ENCODE measurements at places on chromosomes 7 and 10.

GRCh38 chr10:74786126-74786525 lies 40.3 kb upstream of the KAT6B start:
- DNase-seq = no peak

GRCh38 chr7:104963991-104964385 lies 50.0 kb upstream of the KMT2E start:
- DNase-seq = no peak

- DNase-seq = no peak
Measured at GRCh38 chr10:101221963-101222531, 7.2 kb downstream of the LBX1 start.

GRCh38 chr7:44172803-44173424 lies 16.3 kb downstream of the GCK start:
- DNase-seq = no peak

GRCh38 chr10:129165770-129166169 lies 301.3 kb upstream of the MGMT start:
- DNase-seq = no peak

DNA sequence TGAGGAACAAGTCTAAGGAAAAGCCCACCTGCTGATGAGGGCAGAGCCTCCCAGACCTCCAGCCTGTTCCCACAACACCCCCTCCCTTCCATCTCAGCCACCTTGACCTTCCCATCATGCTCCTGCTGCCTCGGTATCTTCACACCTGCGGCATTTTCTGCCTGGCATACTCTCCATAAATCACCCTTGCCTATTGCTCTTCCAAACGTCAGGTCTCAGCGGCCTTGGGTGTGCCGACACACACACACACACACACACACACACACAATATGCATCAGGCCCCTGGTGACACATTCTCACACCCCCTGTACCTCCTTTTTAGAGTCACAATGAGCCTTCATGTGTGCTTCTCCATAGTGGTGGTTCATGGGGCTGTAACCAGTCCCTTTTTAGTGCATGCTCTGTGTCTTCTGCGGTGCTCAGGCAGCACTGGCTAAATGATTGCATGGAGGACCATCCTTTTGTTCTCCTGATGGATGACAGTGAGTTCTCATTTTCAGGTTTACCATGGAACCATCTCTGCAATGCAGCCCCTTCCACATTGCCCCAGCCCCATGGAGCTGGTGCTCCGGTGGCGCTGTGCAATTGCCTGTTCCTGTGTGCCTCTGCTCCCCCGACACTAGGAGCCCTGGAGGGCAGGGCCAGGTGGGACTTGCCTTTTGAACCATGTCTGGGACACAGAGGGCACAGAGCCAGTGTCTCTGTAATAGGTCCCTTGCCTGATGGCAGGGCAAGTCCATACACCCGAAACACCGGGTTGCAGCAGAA lies 4.5 kb downstream of the ADIRF start:
- no peak for DNase-seq

- DNase-seq = no peak
Measured at GRCh38 chr10:100192350-100192749, 6.5 kb upstream of the ERLIN1 start.

DNA sequence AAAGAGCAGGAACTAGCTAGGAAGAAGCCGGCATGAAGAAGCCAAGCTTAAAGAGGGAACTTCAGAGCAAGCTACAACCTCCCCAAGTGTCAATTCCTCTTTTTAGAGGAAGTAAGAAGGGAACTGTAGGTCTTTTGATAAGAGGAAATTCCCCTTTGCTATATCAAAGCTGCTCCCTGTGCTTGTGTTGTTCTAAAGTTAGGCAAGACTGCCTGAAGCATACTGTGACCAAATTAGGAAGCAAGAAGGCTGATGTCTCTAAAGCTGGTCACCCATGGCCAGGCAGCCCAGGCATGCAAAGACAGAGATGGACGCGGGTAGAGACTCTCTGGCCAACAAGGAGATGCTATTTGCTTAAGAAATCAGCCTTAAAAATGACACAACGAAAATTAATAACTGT lies 87.9 kb downstream of the RNF216 start:
- no peak for DNase-seq

DNA sequence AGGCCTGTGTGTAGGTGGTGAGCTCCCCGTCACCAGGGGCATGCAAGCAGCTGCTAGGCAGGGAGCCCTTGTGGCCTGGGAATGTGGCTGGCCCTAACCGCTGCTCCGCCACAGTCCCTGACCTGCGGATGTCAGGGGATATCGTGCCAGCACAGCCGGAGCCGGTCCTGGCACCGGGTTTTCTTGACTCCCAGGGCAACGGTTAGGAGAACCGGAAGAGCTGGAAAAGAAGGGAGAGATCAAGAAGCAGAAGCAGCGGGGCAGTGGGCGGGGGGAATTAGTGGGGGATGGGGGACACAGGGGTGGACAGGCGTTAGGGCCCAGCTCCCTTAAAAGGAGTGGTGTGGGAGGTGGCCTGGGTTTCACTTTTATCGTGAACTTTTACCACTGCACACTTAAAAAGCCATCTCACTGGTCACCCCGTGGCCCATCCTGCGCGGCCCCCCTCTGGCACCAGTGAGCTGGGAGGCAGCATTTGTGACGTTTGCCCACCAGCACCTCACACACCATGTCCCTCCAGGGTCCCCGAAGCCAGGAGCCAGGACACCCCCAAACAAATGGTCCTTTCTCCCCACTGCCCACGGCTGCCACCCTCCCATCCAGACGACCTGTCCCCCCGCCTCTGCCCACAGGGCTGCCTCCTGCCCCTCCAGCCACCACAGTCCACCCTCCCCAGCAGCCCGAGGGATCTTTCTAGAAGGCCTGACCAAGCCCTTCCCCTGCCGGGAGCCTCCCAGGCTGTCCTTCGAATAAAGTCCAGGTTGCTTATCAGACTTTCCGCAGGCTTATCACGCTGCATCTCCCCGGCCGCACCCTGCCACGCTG lies 1.8 kb upstream of the MICALL2 start:
- DNase-seq = no peak

- DNase-seq = no peak
Measured at GRCh38 chr7:102860351-102860811, 52.4 kb upstream of the LRRC17 start.

- DNase-seq = no peak
Measured at GRCh38 chr7:71871446-71871845, 540.7 kb downstream of the CALN1 start.

- DNase-seq = peak; percentile 19
Measured at GRCh38 chr7:139600306-139600705, 76.8 kb downstream of the CLEC2L start.

- DNase-seq = no peak
Measured at GRCh38 chr10:123858907-123859652, 32.5 kb downstream of the CPXM2 start.

- no peak for DNase-seq
Measured at GRCh38 chr7:134520130-134520529, 7.2 kb upstream of the AKR1B10 start.

DNA sequence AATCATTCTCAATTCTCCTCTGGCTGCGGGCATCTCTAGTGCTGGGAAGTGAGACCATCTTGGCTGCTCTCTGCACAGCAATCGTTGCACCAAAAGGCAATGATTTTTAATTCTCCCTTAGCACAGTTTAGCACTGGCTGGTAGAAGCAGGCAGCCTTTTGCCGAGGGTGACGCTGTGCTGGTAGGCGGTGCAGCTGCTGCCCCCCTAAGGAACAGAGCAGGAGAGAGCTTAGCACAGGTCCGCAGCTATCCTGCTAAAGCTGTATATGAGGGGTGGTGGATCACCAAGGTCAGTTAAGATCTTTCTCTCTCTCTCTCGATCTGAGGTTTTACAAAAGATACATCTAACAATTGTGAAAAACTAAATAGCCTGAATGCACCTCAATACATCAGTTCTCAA lies 390.1 kb downstream of the GATA3 start:
- DNase-seq = peak; percentile 56

DNA sequence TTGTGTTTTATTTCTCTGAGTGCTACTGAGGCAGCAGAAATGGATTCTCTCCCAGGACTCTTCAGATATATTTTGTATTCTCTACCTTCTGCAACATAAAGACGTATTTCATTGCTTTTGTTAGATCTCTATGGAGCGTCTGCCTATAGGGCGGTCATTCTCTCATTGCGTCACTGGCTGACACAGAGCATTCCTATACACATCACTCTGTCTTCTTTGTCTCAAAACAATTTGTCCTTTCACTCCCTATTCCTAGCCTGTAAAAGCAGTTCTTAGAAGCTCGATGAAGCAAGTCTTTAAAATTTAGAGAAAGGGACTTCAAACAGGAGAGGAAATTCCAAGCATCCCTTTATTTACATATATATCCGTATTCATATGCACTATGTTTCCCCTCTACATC lies 120.6 kb downstream of the CPED1 start:
- DNase-seq = no peak

GRCh38 chr10:132848951-132849545 lies 63.1 kb upstream of the NKX6-2 start:
- DNase-seq = peak; percentile 38

DNA sequence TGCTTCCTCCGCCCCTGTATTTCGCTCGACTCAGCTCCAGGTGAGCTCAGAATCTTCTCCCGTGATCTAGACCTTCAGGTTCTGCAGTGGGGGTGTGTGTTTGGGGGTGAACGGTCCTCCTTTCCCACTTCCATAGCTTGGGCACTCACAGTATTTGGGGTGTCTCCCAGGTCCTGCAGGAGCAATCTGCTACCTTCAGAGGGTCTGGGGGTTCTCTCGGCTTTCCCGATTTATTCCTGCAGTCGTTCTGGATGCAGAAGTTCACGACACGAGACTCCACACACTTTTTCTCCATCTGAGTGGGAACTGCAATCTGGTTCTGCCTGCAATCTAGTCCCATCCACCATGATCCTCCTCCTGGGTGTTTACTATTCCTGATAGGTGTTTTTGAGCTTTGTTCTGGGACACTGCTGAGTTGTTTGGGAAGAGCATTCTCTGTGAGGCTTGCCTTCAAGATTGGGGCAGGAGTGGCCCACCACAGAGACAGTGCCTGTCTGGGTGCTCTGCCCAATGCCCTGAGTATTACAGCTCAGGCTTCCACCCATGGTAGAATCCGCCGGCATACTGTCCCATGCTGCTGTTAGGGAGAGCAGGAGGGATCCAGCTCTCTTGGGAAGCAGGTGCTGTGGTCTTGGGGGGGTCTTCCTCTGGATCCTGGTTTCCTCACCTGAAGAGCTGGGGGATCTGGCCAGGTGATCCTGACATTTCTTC lies 29.8 kb downstream of the JAKMIP3 start:
- DNase-seq = no peak

DNA sequence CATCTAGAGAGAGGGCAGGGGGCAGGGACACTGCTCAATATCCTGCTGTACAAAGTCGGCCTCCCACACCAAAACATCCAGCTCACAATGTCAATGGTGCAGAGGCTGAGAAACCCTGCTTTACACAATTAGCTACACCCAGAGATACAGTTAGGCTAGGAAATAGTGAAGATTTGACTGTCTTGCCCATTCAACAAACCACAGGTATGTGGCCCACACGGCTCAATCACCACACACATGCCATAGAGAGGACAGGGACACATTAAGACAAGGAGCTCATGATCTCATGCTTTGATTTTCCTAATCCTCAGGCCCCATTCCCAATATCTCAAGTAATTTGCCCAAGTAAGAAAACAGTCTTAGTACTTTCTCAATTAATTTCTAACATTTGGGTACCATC lies 110.4 kb downstream of the OSBPL3 start:
- DNase-seq = no peak

GRCh38 chr10:124739119-124739921 lies 4.9 kb downstream of the FAM53B start:
- DNase-seq = no peak

DNA sequence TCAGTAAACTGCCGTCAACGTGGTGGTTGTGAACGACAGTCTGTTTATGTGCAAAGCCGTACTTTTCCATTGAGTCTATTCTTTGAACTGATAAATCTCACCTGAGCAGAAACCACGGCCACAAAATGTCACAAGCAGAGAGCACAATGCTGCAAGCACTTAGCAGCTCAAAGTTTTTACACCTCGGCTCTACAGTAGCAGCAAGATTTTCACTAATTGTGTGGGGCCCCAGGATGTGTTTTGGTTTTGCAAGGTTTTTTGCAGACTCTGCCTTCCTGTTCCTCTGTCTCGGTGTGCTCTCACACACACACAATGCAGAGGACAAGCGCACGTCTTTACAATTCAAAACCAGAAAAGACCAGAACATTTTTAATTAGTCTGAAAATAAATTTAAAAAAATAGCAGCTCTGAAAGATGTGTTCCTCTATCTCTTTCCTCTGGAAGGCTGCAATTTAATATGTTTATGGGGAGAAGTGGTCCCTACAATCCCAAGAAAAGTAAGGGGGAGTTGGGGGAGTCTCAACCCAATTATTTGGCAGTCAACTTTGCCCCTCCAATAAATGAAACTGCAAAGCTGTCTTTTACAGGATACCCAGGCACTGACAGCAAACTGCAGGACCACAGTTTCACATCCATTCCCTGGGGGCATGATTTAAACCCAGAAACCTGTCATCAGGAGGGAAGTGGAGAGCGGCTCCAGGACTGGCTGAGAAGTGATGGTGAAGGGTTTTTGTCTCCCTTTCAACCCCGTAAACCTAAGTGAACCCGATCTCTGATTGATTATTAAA lies 73.8 kb upstream of the SFMBT2 start:
- DNase-seq = no peak

GRCh38 chr10:62817766-62818425 lies 1.7 kb upstream of the EGR2 start:
- DNase-seq = peak; percentile 89

- no peak for DNase-seq
Measured at GRCh38 chr7:72467237-72467636, 55.1 kb upstream of the CALN1 start.

- DNase-seq = no peak
Measured at GRCh38 chr7:80213814-80214213, 79.2 kb downstream of the GNAI1 start.

GRCh38 chr10:68578974-68579373 lies 18.8 kb downstream of the TET1 start:
- no peak for DNase-seq

DNA sequence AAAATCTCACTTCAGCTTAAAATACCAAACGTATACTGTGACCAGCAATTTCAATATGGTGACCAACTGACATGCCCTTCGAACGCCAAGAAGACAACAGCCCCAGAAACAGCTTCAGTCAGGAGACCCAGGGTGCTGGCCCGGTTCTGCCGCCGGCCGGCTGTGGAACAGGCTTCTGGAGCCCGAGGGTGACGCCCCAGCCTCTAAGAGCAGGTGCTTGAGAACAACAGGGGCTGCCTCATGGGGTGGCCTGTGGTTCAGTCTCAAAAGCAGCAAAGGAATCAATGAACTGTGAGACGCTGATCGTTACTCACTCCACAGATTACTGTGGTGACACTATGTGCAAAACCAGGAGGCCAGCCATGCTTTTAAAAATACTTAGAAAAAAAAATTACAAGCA lies 17.3 kb downstream of the GPER1 start:
- no peak for DNase-seq

- no peak for DNase-seq
Measured at GRCh38 chr7:85928500-85928899, 715.2 kb upstream of the GRM3 start.

All from ecto neural progenitor cell (in vitro differentiated cells).